ENCODE measurements at places on chromosomes 2 and 18. TPM values are rescaled to one million over a fixed set of nuclear protein-coding genes. Genes with fewer than 3 reads are reported as not detected.

DNA sequence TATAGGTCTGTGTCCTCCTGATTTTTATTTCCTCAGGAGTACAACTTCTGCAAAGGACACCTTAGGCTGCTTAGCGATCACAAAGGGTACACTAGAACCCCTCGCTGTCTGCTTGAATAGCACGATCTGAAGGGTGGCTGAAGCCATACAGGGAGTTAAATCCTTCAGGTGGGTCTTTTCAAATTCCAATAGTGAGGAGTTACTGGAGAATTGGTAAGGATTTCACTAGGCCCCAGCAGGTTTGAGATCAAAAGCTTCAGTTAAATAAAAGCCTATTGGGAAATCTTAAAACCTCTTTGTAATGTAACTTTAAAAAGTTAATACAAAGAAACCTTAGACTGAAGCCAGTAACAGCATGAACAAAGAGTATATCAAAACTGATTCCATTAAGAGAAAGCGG, 613.1 kb downstream of the ZEB2 start:
- no peak for DNase-seq

Gene MPPE1
- total RNA-seq = 35.4 TPM

Gene UNC80
- total RNA-seq = not detected

GRCh38 chr18:64245126-64245861, 96.4 kb upstream of the LINC00305 start:
- no peak for DNase-seq

DNA sequence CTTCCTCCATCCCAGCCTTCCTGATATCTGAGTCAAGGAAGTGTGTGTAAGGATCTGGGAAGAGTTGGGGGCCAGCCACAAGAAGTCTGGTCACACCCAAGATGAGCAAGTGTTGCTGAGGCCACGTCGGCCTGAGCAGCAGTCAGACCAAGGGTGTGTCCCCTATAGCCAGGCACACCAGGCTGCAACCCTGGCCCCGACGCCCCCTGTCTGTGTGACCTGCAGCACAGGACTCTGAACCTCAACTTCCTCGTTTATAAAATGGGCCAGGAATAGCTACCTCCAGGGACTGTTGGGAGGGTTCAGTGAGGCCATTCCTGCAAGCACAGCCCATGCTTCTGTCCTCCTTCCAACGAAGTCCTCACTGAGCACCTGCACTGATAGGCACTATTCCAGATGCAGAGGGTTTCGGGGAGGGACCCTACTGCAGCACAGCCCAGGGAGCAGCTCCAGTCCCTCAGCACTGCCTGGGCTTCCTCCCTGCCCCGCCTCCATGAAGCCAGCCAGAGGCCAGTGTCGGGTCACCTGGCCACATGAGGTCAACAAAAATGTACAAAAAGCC, 13.3 kb downstream of the LIMS2 start:
- DNase-seq = no peak

- DNase-seq = no peak
These were observed 429.4 kb upstream of the TRIB2 start for GRCh38 chr2:12287220-12287751.

DNA sequence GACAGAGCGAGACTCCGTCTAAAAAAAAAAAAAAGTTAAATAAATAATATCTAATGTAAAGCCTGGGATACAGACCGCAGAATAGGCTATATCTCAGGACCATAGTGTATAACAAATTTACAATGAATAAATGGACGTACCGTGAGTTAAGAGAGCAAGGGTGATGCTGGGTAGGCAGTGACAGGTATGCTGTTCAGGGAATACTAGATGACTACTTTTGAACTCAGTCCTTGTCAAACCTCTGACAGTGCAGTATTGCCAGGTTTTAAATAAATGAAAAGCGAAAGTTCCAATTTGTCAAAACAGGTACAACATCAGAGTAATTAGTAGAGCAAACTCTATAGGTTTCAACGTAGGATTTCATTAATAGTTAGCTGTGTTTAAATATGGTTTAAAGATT, 76.8 kb downstream of the CALCRL start:
- no peak for DNase-seq

Gene CRYGD
- total RNA-seq = not detected

DNA sequence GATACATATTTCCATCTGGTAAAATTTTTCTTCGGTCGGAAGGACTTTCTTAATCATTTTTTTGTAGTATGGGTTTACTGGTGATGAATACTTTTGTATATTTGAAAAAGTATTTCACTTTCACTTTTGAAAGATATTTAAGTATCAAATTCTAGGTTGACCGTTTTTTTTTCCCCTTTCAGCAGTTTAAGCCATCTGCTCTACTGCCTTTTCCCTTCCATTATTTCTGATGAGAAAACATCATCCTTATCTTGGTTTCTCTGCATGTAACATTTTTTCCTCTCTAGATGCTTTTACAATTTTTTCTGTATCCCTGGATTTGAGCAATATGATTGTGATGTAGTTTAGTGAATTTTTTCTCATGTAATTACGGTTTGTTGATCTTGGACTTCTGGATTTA, 87.0 kb downstream of the MTX2 start:
- DNase-seq = no peak

- no peak for DNase-seq
These were observed 1.1 kb upstream of the SLC66A2 start for GRCh38 chr18:79952456-79952995.

GRCh38 chr2:224969633-224970260, 72.5 kb downstream of the DOCK10 start:
- no peak for DNase-seq

Gene SPHKAP
- not detected for total RNA-seq

- DNase-seq = no peak
These were observed 56.5 kb upstream of the RAPH1 start for GRCh38 chr2:203591642-203592041.

DNA sequence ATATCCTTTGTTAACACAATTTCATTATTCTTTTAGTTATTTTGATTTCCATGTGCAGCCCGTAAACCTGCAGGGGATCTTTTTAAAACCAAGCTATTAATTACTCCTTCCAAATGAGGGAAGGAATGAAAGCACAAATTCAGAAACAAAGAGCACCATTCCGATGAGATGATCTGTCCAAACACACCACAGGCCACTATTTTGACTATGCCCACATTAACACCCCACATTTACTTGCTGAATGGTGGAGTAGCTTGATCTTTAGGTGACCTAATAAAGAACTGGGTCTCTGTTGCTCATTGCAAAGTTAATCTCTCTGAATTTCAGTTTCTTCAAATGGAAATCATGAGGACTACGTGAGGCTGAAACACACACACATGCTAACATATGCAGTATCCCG, 218.0 kb downstream of the IRS1 start:
- no peak for DNase-seq

Gene ANKRD30B
- not detected for total RNA-seq

DNA sequence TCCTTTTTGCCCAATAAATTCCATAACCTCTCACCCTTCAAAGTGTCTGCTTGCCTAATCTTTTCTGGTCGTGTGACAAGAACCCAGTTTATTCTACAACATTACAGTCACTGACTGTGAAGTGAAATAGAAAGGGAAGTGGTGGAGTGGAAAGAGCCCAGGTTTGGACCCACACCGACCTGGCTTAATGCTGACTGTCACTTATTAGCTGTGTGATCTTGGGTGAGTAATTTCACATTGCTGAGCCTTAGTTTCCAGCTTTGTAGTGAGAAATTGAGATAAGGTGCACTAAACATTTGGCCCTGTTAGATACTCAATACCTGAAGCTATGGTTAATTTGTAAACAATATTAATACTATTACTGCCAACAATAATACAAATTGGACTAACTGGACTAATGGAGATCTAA, 291.1 kb downstream of the AGPS start:
- no peak for DNase-seq

- DNase-seq = no peak
These were observed 231.9 kb downstream of the BCL2 start for GRCh38 chr18:63087421-63088230.

Gene REEP1
- 0.07 TPM for total RNA-seq

DNA sequence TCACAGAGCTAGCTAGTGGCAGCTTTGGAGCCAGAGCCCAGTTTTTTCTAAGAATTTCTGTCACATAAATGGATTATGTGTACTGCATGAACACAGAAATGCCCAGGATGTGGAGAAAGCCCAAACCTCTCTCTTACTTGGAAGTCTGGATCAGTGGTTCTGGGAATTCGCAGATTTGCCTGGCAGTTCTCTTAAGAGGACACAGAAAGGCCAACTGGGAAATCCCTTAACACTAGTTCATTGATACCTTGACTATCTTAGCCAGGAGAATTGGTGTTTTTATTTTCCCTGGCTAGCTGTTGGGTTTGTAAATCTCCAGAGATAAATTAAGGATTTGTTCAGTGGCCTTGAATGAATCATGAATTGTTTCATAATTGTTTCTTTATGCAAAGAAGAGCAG, 95.3 kb downstream of the DPP10 start:
- no peak for DNase-seq

GRCh38 chr2:232126301-232127099, 165.0 kb downstream of the DIS3L2 start:
- DNase-seq = no peak

- no peak for DNase-seq
These were observed 95.9 kb upstream of the TAF1B start for GRCh38 chr2:9747396-9747795.

GRCh38 chr2:218708086-218708485, 2.5 kb upstream of the TTLL4 start:
- DNase-seq = no peak

Gene C1GALT1C1L
- total RNA-seq = not detected

Gene FZD7
- 0.58 TPM for total RNA-seq

GRCh38 chr18:34807106-34807796, 97.2 kb downstream of the DTNA start:
- DNase-seq = no peak

DNA sequence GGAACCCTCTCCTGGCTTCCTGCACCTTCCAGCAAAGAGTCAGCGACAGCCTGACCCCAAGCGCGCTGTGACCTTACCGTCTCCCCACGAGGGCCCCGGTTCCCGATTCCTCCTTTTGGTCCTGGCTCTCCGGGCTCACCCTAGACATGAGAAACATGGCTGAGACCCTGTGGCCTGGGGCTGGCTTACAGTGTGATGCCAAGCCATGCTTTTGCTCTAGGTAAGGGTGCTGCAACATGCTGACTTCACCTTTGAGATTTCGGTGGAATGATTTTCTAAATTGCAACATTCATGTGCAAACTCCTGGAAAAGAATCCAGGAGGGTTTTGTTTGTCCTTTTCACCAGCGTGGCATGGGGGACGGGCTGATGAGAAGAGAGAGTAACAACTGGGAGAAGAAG, 63.9 kb downstream of the COL6A3 start:
- DNase-seq = no peak

GRCh38 chr18:45664824-45665763, 49.8 kb downstream of the SLC14A2 start:
- DNase-seq = peak; percentile 76
